ENCODE measurements at places on chromosomes 11 and 22.

DNA sequence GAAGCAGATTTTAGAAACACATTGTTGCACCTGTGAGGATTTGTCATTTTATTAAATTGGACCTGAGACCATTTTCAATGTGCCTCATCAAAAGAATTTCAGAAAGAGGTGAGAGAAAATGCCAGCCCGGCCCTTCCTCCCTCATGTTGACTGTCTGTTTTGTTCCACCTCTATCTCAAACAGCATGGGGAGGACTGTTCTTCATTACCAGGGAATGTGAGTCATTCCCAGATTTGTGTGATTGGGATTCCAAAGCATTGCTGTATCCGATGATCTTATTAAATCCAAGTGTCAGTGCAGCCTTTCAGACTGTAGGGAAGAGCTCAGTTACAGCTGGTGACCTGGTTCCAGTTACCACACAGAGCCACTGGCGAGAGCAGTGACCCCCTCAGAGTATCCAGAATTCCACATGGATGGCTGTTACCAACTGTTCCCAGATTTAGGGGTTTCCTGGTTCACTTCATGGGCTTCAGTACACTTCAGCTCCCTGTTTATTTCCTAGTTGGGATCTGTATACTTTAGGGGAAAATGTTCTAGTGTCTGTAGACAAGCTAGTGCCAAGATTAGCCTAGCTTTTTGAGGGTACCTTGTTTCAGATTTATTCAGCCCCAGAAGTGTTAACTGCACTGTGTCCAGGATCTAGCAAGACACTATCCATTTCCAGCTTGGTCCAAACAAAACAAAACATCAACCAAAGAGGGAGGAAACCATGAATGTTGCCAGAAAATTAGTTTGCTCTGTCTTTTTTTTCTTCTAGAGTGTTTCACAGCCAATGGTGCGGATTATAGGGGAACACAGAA is 20.9 kb downstream of the KREMEN1 start:
- no peak for DNase-seq

DNA sequence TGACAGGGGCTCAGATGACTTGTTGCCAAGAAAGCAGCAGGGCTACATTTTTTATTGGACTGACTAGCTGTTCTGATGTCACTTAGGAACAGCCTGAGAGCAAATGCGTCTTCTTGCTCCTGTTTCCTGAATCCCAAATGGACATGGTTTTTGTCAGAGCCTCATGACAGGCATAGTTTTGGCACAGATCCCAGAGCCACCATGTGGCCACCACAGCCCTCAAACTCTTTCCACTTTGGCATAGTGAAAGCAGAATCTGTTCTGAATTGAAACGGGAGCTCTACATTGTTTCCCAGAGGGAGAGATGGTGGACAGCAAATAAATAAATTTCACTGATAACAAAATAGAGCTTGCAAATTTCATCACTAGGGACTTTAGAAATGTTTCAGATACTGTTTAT is 222.2 kb downstream of the C11orf87 start:
- DNase-seq = no peak

GRCh38 chr11:93645938-93646337 is 15.5 kb upstream of the CEP295 start:
- DNase-seq = no peak

- DNase-seq = no peak
Observed at GRCh38 chr22:29201782-29202181, 3.9 kb upstream of the EMID1 start.

DNA sequence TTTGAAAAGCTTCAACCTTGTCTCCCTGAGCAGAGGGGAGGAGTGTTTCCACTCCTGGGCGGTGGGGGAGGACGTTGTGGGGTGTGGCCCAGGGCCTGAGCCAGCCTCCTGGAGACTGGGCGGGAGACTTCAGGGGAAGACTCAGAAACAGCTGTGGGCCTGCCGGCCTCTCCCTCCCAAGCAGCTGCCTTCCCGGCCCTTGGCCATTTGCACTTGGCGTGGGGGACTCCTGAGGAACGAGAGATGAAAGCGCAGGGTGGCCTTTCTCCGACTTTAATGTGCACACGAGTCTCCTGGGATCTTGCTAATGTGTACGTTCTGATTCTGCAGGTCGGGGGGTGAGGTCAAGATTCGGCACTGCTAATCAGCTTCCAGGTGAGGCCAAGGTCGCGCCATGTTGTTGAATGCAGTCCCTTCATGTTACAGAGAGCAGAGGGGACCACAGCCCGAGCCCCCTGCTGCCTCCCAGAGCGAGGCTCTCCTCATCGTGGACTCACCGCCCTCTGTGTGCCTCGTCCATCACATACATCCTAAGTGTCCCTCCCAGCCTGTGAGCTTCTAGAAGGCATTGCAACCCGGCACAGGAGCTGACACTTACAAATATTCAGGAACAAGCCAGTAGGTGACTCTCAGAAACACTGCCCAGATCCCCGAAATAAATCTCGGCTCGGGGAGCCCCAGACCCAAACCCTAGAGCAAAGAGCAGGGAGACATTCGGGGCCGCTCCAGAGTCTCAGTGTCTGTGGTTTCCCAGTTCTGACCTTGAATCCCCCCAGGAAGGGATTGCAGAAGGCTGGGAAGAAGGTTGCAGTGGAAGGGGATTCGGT is 7.7 kb downstream of the LIF start:
- no peak for DNase-seq

DNA sequence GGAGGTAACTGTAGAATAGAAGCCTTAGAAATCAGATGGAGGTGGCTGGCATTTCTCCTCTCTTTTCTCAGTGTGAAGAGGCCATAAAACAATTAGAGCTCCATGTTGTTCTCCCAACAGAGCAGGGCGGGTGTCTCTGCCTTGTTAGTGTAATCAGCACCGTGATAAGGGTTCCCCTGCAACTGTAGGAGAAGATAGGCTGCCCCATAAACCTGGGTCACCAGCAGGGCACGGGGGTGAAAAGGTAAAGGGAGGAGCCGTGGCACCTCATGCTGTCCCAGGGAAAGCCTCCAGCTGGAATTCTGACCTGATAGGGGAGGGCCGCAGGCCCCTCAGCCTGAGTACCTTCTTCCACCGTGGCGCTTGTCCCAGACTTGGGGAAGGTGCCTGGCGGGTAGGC is 68.7 kb downstream of the ISX start:
- no peak for DNase-seq

DNA sequence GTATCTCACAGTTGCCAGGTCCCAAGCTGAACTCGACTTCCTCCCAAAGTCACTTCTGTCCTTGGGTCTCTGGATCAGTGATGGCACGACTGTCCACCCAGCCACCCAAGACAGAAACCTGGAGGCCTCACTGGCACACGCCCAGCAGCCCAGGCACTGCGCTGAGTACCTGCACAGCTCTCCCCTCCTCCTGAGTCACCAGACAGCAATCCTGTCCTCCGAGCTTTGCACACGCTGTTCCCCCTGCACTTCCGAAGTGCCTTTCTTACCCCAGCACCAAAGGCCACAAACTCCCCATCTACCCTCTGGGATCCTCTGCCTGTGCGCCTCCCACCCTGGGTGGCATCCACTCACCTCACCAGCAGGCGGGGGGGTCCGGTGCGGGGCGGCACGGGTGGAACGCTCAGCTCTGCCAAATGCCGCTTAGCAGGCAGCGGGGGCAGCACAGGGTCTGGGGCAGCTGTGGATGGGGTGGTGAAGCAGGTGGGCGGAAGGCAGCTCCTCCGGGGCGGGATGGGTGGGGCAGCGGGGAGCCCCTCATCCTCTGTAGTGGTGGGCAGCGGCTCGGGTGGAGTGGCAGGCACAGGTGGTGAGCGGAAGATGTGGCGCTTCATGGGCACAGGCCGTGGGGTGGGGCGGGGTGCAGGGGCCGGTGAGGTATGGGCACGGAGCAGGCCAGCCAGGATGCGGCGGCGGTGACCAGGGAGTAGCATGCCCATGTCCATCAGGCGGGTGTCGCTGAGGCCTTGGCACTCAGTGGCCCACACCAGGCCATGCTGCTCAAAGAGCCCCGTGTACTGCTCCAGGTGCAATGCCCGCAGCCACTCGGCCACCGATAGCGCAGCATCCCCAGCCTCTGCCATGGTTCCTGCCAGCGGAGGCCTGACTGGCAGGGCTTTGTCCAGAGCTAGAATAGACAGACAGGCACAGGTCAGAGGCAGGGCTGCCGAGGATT is 25.7 kb downstream of the ARAP1 start:
- DNase-seq = no peak

- no peak for DNase-seq
Observed at GRCh38 chr11:93017821-93018690, 48.6 kb downstream of the MTNR1B start.

DNA sequence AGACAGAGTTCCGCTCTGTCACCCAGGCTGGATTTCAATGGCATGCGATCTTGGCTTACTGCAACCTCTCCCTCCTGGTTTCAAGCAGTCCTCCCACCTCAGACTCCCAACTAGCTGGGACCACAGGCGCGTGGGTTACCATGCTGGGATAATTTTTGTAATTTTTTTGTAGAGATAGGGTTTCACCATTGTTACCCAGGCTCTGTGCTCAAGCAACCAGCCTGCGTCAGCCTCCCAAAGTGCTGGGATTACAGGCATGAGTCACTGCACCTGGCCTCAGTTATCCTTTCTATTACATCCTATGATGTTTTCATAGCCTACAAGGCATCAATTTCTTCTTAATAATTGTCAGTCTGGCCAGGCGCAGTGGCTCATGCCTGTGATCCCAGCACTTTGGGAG is 36.5 kb downstream of the LRRC74B start:
- DNase-seq = no peak

DNA sequence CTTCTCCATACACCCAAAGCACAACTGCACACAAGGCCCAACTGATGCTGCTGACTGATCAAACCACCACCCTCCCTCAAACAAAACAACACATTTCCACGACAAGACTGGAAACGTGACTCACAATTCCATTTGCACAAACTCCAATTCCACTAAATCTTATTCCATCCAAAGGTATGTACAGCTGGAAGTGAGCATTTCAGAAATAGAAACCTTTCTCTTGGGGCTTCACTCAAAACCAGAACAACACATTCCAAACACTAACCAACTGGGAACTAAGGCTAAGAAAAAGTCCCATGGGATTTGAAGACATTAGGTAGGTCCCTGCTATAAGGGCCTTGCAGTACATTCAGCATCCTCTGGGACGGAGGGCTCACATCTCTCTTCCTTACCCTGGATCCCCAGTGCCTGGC is 19.6 kb downstream of the MORC2 start:
- no peak for DNase-seq

Data from CD4-positive, alpha-beta T cell treated with Interleukin-2 at 100 ng/mL for 4 hours (primary cell).